NCI-H1694 treated with DMSO at 0.1 percent for 48 hours (cell line): ENCODE measurements at places on chromosomes 1 and 21.

DNA sequence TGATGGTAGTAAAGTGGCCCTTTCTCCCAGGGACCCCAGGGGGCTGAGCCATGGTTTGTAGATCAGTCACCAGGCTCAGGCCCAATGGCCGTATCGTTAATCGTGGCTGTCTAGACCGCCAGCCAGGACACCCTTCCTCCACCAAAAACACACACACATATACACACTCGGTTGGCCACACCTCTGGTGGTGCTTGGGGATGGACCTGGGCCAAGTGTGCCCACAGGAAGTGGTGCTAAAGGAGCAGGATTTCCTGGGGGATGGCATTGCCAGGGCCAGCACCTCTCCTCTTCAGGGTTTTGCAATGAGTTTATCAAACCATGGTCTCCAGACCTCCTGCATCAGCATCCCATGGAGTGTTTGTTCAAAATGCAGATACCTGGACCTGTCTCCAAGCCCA lies 36.2 kb downstream of the CITED4 start:
- DNase-seq = no peak

GRCh38 chr1:223700942-223701637 lies 11.2 kb upstream of the CAPN2 start:
- DNase-seq = no peak

- DNase-seq = no peak
These were observed 3.9 kb upstream of the COL18A1 start for GRCh38 chr21:45401054-45401518.

DNA sequence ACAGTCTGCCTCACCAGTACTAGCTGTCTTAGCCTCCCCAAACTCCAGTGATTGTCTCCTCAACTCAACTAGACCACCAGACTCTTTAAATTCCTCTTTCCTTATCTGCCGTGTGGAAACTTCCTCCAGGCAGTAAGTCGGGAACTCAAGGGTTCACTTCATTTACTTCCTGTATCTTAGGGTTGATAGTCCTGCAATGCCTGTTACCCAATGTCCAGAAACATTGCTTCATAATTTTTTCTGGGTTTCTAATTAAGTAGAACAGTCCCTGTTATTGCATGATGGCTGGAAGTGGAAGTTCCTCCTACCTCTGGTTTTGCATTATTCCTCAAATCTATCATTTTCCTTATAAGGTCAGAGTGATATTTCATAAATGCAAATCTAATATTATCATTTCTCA lies 60.8 kb upstream of the RNF11 start:
- DNase-seq = no peak

DNA sequence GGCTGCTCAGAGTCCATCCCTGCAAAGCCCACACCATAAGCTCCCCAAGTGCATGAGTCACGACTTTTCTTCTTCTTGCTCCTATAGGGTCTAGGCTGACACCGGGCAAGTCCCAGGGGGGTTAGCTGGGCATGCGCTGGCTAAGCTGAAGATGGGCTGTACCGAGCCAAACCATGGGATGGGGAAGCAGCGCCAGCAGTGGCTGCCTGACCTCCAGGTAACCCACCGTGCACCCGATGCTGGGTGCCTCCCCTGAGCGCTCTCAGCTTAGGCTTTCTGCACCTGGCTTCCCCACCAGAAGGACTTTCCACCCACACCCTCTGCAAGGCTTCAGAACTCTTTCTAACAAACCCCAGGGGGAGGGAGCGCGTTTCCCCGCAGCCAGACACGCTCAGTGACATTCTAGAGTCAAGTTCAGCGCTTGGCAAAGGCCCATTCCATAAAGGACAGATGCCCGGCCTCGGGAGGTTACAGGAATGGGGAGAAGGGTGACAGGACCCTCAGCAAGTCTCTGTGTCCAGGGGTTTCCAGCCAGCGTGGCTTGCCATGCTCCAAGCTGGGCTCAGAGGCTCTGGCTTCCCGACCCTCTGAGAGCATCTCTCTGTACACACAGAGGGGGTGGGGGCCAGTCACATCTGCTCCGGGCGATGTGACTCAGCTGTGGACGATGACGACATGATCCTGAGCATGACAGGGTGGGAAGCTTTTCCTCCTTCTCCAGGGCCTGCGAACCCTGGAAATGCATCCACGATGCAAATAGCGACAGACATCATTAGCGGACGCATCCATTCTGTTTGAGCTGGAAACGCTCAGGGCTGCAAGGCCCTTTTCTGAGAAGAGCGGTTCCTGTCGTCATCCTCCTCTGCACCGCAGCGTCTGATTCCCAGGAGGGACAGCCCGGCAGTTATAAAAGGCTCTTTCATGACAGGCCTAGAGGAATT lies 107.8 kb downstream of the SIK1 start:
- DNase-seq = no peak

- no peak for DNase-seq
These were observed 47.6 kb downstream of the SHCBP1L start for GRCh38 chr1:182905321-182905720.

- DNase-seq = no peak
These were observed 169.8 kb downstream of the C1orf21 start for GRCh38 chr1:184556665-184557064.

DNA sequence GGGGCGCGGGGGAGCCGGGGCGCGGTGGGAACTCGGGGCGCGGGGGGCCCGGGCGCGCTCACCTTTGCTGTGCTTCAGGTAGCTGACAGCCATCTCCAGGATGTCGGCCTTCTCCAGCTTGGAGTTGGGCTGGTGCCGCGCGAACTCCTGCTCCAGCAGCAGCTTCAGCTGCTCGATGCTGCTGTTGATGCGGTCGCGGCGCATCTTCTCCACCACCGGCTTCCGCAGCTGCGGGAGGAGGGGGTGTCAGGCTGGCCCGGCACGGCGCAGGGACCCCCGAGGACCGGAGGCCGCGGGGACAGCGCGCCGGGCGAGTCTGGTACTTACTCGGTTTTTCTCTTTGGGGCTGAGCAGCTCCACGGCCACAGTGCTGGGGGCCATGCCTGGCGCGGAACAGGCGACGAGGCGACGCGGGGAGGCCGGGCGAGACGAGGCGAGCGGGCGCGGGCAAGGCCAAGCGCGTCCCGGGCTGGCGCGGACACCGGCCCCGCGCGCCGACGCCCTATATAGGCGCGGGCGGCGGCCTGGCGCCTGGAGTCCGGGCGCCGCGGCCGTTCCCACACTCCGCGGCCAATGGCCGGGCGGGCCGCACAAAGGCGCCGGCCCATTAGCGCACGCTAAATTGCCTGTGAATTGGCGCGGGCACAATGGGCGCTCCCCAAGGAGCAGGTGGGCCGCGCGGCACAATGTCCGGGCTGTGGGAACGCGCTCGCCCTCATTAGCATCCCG lies at the start of gene HES5:
TSS of gene HES5 (minus strand) at position 480 of the 729 bp plus-strand sequence. CDS start at position 381, 99 bp downstream.
- no peak for DNase-seq
